Endodermal cell (in vitro differentiated cells): ENCODE measurements at places on chromosomes 11 and 22. TPM values are rescaled to one million over a fixed set of nuclear protein-coding genes. Genes with fewer than 3 reads are reported as not detected.

The GVQW3 gene
- 6.2 and 6.6 TPM in 2 replicates for total RNA-seq

The SLC22A6 gene
- not detected in 3 replicates for total RNA-seq

The MUC6 gene
- total RNA-seq, result 0.20 and 0.26 TPM in 2 replicates

The SOX10 gene
- 12.0 and 13.4 TPM in 2 replicates for total RNA-seq

The SAC3D1 gene
- 6.9 to 11.6 TPM (median 11.4 TPM) in 3 replicates for total RNA-seq

The CD3D gene
- total RNA-seq, result 0.92 TPM in 1 of 2 replicates, not detected in the other

The FAT3 gene
- total RNA-seq, result 24.9 and 26.2 TPM in 2 replicates

The OR52D1 gene
- not detected in 3 replicates for total RNA-seq

The OR51B4 gene
- not detected in 3 replicates for total RNA-seq

GRCh38 chr11:61542705-61543104 is 34.2 kb downstream of the LRRC10B start:
- DNase-seq, result no peak

- peak; percentile 76 for DNase-seq
These were observed 107.8 kb downstream of the FAR1 start for GRCh38 chr11:13776134-13776815.

DNA sequence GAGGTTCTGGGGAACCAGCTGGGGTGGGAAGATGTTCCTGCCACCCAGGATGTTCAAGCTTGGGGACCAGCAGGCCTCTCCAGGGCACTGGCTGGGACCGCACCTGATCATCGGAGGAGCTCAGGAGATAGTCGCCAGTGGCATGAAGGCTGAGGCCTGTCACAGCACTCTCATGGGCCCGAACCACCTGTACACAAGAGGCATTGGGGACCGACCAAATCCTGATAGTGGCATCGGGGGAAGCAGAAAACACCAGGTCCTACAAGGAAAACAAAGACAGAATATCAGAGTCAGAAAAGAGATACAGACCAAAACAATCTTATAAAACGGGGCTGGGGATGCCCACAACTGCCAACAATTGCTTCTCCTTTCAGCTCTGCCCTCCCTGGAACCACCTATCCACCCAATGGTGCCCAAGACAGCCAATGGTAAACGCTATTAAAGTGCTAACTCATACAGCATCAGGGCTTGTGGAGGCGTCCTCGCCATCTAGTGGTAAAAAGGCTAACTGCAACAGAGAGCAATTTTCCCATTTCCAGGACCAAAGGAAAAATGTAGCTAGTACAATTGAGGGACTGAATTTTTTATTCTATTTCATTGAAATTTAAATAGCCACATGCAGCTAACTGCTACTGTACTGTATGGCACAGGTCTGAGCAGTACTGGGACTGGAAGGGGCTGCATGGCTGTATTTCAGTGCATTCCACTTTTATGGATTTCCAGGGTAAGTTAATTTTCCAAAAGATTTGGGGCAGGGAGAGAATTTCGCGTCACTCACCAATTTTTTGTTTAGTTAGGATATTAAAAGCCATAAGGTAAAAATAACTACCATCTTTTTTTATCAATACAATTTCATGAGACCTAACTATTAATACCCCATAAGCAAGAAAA is 7.1 kb downstream of the PRPF19 start:
- DNase-seq, result peak; percentile 80

- no peak for DNase-seq
These were observed 12.9 kb upstream of the SH3BP1 start for GRCh38 chr22:37626556-37627075.

GRCh38 chr22:50180727-50181521 is 4.8 kb upstream of the TRABD start:
- DNase-seq, result no peak

GRCh38 chr11:96257036-96257435 is 86.0 kb downstream of the MAML2 start:
- DNase-seq, result no peak

DNA sequence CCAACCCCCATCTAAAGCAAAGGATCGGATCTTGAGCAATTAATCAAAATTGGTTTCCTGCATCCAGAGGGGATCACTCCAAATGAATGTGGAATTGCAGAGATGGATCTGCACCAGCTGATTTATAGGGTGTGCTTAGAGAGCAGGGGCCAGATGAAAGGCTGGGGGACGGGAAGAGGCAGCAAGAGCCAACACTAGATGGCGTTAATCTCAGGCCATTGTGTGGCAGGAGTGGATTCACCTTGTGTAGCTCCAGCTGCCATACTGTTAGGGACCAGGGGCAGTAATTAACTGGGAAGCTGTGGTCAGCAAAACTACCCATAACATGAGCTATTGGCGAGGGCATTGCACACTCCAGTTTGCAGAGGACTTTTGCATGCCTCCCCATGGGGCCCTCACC is 35.6 kb downstream of the SERPINH1 start:
- peak; percentile 86 for DNase-seq

GRCh38 chr11:42251984-42252383 is 792.5 kb upstream of the LRRC4C start:
- DNase-seq, result no peak

DNA sequence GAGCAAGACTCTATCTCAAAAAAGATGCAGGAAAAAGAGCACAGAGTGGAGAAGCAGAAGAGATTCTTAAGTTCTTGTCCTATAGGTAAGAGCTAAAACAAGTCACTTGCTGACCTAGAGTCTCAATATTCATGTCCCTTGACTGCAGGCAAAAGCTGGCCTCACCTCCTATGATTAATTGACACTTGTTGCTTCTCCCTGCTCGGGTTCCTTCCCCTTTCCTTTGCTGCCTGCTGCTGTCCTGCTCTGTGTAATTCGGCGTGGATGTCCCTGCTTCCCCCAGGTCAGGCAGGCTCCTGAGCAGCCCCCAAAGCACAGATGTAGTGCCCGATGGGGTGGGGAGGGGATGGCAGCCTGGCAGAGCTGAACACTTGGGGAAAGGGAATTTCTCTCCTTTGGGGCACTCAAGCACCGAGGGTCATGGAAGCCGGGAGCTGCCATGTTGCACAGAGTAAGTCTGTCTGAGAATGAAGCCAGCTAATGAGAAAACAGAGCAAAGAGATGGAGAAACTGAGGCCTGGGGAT is 60.8 kb upstream of the NUP50 start:
- no peak for DNase-seq

DNA sequence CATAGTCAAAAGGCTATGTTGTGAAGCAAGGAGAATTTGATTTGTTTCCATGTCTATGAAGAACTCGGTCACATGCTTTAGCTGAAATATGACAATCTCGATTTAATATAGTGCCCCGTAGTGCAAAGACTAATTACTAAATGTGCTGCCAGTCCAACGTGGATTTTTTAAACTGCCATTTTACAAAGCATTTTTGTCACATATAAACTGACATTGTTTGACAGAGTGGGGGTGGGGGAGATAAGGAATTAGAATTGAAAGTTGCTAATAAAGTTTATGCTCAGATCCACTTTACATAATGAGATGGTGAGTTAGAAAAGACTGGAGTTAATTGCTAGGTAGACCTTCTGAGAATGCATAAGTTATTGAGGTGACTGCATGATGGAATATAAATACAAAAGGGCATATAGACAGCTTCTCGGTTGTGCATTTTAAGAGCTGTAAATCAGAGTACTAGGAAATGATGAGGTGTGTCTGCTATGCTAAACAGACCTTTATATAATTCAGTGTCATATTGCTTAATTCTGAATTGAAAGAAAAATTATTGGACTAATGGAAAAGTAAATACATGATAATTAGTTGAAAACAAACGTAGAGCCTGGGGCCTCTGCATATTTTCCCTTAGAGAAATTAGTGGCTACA is 158.9 kb upstream of the MTNR1B start:
- DNase-seq, result no peak

- DNase-seq, result no peak
These were observed 88.4 kb downstream of the GRIK4 start for GRCh38 chr11:120599816-120600420.

- no peak for DNase-seq
These were observed 107.1 kb upstream of the CD44 start for GRCh38 chr11:35031867-35032266.

DNA sequence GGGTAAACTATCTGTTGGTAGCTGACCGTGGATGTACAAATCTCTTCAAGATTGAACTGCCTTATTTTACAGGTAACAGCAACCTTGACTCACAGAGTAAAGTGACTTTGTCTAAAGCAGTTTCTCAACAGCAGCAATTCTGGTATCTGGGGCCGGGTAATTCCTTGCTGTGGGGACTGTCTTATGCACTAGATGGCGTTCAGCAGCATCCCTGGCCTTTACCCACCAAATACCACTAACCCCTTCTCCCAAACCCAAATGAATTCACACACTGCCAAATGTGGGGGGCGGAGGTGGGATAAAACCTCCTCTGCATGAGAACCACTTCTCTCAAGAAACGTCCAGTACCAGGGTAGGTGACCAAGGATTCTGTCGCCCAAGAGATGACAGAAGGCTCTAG is 1.7 kb upstream of the INCENP start:
- DNase-seq, result peak; percentile 75

- no peak for DNase-seq
These were observed 1298.0 kb upstream of the RAG2 start for GRCh38 chr11:37896016-37896415.

- no peak for DNase-seq
These were observed 60.0 kb downstream of the DKK3 start for GRCh38 chr11:11948242-11948947.

DNA sequence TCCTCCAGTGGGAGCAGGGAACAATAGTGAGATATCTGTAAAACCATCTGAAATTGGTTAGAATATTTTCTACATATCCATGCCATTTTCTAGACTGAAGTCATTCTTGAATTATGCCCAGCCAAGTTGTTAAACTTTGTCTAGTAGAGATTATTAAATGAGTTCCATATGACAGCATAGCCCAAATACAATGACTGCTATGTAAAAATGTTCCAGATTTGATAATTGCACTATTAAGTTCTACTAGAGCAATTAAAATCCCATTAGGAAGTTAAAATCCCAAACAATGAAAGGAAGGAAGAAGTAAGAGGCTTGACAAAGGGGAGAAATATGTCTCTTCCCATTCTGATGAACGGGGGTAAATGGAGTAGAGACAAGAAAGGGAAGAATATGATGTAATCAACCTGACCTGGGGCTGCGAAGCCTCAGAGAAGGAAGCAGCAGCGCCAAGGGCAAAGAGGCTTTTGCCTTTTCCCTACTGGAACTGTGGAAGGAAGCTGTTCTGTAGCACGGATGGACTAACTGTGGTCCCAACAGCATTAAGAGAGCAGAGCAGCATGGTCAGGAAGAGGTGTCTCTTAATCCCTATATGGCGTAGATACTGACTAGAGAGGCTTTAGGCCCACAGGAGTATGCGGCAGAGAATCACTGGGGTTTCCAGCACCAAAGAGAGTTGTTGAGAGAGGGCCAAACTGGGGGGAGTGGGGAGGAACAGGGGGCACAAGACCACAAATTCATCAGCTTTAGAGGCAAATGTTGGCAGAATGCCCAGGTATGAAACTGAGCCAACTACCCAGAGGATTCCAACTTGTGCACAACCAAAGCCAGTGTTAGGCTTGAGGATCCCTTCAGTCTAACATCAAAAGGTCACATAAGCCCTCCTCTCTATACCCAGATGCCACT is 26.7 kb downstream of the RRP8 start:
- no peak for DNase-seq

- no peak for DNase-seq
These were observed 29.6 kb downstream of the PAK1 start for GRCh38 chr11:77444261-77444660.

DNA sequence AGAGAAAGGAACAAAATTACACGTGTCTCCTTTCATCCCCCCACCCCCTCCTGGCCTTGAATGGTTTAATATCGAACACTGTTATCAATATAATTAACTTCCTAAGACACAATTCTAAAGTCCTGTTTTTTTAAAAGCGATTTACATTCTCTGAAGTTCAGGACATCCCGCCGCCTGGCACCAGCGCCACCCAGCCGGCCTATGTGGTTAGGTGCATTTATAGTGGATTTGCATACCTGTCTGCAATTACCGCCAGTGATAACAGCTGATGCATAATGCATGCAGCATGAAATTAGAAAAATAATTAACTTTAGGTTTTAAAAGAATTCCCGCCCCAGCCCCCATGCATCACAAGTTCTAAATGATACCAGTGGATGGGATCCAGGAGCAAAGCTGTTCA is 58.6 kb downstream of the MACROD1 start:
- no peak for DNase-seq

- DNase-seq, result no peak
These were observed 45.0 kb downstream of the BCR start for GRCh38 chr22:23225337-23225723.

- DNase-seq, result no peak
These were observed 354.2 kb downstream of the TBC1D22A start for GRCh38 chr22:47116426-47117341.

DNA sequence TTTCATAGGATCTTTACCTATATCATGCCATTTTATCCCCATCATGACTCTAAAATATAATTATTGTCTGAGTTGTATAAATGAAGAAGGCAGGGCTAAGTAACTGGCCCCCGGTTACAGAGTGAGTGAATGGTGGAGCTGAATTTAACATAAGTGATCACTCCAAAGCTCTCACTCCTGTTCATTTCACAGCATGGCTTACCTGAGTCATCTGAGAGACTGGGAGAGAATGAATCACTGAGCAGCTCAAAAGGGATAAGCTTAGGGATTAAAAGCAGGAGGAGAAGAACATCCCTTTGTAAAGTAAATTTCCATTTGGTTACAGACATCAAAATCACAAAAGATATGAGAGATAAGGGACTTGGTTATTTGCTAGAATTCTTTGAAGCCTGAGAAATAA is 294.0 kb upstream of the CTSC start:
- DNase-seq, result peak; percentile 50

GRCh38 chr11:68948496-68948895 is 32.3 kb downstream of the MRGPRD start:
- no peak for DNase-seq
